ENCODE measurements at places on chromosomes 7 and 10.

- no peak for DNase-seq
Measured at GRCh38 chr7:135448753-135449152, 61.1 kb downstream of the CNOT4 start.

DNA sequence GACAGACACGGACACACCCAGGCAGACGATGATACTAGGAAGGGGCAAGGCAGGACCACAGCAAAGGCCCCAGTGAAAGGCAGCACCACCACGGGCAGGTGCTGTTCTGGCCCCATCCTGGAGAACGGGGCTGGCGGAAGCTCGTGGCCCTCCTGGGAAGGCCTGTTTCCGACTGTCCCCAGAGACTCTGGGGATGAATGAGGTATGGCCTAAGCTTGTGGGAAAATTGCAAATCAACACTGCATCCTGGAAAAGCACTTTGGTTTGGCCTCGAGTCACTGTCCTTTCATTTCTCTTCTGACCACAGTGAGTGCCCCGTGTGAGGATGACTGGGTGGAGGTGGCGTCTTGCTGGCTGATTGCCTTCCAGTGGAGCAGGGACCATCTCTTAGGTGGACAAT is 81.6 kb upstream of the ANLN start:
- DNase-seq = no peak

DNA sequence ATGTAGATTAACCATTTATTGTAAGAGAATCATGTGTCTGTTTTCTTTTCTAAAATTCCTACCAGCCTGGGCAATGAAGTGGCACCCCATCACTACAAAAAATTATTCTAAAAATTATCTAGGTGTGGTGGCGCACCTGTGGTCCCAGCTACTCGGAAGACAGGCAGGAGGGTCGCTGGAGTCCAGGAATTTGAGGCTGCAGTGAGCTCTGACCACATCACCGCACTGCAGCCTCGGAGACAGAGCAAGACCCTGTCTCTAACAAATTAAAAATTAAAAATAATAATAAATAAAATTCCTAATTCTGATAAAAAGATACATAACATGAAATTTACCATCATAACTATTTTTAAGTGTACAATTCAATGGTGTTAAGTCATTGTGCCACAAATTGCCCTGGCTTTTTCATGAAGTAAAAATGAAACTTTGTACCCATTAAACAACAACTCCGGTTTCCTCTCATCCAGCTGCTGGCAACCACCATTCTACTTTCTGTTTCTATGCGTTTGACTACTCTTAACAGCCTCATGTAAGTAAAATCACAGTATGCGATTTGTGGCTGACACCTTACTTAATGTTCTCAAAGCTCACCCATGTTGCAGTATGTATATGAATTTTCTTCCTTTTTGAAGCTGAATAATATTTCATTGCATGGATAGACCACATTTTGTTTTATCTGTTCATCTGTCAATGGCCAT is 20.6 kb upstream of the USP6NL start:
- no peak for DNase-seq

- no peak for DNase-seq
Measured at GRCh38 chr10:80173466-80173865, 31.9 kb downstream of the ANXA11 start.

GRCh38 chr7:17131060-17131345 is 167.4 kb upstream of the AHR start:
- DNase-seq = no peak

- no peak for DNase-seq
Measured at GRCh38 chr10:85570871-85571270, 795.7 kb downstream of the GRID1 start.

DNA sequence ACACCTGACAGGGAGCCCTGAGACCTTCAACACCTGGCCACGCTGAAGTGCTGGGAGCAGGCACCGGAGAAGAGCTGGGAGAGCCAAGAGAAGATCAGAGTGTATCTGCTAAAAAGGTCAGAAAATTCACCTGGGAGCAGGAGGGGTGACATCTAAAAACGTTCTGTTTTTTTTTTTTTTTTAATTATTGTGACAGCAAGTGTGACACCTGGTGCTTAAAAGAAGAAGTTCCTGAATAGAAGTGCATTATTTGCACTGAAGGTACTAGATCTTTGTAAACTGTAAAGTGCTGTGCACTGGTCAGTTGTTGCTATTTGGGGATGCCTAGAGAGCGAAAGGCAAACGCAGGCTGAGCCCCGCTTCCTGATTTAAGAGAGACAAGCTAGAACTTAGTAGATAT is 422.0 kb downstream of the PLXNA4 start:
- no peak for DNase-seq

DNA sequence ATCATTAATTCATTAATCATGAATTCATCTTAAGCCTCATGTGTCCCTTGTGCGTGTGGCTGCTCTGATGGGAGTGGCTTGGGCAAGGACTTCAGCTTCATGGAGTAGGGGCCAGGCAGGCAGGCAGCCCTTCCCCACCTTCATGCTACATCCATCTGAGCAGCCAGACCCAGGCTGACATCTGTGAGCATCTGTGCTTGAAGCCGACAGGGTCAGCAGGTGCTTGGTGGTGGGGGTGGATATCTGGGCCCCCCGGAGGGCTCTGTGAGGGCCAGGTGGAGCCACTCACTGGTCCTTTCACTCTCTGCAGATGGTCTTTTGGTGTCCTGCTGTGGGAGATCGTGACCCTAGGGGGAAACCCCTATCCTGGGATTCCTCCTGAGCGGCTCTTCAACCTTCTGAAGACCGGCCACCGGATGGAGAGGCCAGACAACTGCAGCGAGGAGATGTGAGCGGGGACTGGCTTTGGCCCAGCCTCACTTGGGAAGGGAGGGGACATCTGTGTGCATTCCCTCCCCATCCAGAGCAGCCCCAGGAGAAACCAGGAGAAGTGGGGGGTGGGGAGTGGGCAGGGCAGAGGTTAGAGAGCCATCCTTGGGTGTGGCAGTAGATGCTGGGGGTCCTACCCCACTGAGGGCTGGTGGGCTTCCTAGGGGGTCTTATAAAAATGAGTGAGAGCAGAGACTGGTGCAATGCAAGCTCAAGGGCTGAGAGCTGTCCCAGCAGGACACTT is 14.7 kb upstream of the CSGALNACT2 start:
- no peak for DNase-seq

- DNase-seq = no peak
Measured at GRCh38 chr10:57142925-57143576, 782.0 kb upstream of the ZWINT start.

DNA sequence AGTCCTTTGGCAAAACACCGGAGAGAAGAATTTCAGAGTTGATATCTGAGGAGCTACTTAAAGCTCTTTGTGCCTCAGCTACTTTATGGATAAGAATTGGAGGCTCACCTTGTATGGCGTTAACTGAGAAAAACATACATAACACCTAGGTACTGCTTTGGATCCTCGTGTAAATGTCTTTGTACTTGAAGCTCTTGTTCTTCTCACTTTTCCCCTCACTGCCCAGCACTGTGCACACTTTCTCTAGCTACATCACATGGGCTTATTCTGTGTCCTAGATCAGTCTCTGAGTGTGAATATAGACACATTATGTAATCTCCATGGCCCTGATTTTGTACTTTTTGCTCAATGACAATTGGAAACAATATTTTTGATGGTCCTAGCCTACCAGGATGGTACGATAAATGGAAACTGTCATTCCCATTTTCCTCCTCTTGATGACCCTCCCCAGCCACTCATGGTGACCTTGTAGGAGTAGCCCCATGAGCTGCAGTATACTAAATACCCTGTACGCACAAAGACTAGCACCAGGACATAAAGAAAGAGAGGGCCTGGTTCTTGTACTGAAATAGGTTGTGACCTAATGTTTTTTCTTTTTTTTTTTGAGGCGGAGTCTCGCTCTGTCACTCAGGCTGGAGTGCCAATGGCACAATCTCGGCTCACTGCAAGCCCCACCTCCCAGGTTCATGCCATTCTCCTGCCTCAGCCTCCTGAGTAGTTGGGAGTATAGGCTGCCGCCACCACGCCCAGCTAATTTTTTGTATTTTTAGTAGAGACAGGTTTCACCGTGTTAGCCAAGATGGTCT is 22.1 kb downstream of the STAMBPL1 start:
- DNase-seq = no peak

- no peak for DNase-seq
Measured at GRCh38 chr10:4847561-4848355, 21.8 kb downstream of the AKR1E2 start.

All from stimulated activated CD4-positive, alpha-beta T cell treated with anti-CD3 and anti-CD28 coated beads, Interleukin-15, amount 100 ng/mL, for 1 hour (primary cell).